ENCODE measurements at places on chromosomes 2 and 18.
A peak's percentile ranks its signal among the peaks of the same experiment; 100 is the strongest.

GRCh38 chr2:20642055-20642971 is 8.6 kb downstream of the HS1BP3 start:
- DNase-seq: peak; percentile 74

GRCh38 chr2:135163306-135163705 is 111.2 kb downstream of the RAB3GAP1 start:
- no peak for DNase-seq

DNA sequence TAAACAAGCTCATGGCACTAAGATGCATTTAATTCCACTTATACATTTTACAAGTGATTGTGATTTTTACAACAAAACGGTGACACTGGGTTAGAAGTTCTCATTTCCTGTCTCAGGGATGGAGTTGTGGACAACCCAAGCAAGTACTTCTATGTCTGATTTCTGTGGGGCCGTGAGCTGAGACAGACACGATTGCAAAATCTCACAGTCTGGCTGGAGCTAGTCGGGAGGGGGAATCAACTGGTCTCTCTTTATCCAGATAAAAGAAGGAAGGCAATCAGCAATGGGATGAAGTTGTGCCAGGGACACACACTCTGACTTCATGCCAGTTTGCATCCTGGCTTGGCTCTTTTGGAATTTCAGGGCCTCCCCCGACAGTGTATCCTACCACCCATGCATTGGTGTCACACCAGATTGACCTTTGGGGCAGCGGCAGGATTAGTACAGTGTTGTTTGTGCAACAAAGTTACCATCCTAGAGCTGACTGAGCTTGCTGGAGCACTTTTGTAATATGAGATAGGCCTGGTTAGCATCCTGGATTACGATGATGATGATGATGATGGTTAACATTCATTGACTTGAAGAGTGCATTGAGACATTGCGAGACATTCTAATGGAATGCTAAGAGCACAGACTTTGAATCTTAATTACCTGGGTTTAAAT is 98.8 kb downstream of the CTAGE1 start:
- no peak for DNase-seq

GRCh38 chr2:9758741-9759140 is 84.5 kb upstream of the TAF1B start:
- DNase-seq: no peak

DNA sequence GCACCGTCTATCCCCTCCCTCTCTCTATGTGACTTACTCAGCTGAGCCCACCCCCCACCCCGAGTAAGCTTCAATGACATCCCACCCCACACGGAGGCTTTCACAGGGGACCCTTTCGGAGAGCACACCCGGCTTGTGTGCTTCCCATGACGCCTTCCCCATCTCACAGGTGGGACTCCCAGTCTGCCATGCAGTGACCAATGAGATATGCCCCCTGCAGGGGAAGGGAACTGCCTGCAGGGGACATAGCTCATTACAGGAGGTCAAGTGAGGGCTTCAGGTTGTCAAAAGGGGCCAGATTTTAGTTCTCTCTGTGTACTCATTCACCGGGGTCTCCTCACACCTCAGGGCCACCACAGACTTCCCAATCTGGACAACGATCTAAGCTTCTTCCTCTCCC is 112.6 kb downstream of the GAREM1 start:
- no peak for DNase-seq

- DNase-seq: no peak
These were observed 58.5 kb upstream of the TWIST2 start for GRCh38 chr2:238789317-238789806.

- no peak for DNase-seq
These were observed 779 bp upstream of the LYPD6 start for GRCh38 chr2:149329489-149330126.

GRCh38 chr18:58038063-58038462 is 6.0 kb upstream of the NEDD4L start:
- no peak for DNase-seq

GRCh38 chr18:3269241-3269913 is 7.4 kb downstream of the MYL12B start:
- no peak for DNase-seq

DNA sequence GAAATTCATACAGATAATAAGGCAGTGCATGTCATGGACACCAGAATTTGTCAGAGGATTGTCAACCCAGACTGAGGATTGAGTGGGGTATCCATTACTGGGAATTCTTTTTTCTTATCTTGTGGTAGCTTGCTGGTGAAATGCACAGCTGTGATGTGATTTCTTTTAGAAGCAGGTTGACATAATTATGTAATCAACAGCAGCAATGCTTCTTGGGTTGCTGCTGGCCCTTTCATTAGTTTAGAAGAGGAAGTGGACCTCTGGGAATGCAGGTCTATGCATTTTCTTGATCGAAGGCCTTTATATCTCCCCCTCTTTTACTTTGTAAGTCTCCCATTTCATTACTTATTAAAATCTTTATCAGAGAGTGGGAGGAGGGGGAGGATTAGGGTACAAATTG is 319.9 kb downstream of the AGPS start:
- DNase-seq: no peak

- DNase-seq: no peak
These were observed 98.2 kb upstream of the FHL2 start for GRCh38 chr2:105497094-105497493.

DNA sequence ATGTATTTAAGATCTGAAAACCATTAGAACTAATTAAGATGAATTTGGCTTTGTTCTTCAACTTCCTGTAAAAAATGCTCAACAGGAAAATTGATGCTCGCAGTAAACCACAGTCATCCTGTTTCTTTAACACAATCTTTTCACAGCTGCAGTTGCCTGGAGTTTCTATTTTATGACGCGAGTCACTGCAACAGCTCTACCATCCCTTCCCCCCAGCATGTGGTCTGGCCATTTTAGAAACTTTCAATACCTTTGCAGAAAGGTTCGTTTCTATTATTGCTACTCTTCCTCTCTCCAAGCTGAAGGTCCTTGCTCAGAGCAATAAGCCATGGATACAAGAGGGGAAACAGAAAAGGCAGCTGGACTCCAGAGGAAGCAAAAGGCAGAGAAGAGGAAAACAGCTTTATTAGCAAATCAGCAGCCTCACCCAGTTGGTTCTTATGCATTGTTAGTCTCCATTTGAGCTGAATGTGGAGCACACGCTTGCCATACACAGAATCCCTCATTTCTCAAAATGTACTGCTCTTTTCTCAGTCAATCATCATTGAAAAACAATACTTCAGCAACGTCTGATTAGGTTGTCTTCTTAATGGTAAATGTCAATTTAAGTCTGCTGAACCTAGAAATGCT is 3.9 kb downstream of the WIPF1 start:
- peak; percentile 90 for DNase-seq

- no peak for DNase-seq
These were observed 22.7 kb downstream of the ATAD2B start for GRCh38 chr2:23904215-23904614.

Measured in CD4-positive, alpha-beta T cell treated with Interleukin-4 for 1 hour (primary cell).